ENCODE measurements at places on chromosomes 6 and 20. TPM values are rescaled to one million over a fixed set of nuclear protein-coding genes. Genes with fewer than 3 reads are reported as not detected.

DNA sequence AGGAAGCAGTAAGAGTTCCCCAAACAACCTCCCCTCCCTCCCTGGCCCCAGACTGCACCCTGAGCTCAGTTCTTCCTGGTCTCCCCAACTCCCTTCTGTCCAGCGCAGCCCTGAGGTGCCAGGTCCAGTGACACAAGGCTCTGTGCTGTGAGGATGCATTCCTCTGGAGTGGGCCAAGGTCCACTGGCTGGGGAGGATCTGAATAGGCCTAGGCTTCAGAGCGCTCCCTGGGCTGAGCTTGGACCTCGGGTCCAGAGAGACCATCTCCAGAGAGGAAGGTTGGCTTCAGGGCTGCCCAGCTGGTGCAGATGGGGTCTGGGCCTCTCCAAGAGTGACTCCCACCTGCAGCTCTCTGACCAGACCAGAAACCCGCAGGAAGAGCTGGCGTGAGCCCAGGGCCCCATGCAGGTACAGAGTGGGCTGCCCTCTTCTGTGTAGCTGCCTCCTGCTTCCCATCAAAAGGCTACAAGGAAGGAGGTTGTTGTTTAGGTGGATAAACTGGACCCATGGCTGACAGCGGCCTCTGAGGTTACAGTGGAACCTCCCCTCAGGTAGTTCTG, 52.3 kb upstream of the MLN start:
- no peak for DNase-seq

DNA sequence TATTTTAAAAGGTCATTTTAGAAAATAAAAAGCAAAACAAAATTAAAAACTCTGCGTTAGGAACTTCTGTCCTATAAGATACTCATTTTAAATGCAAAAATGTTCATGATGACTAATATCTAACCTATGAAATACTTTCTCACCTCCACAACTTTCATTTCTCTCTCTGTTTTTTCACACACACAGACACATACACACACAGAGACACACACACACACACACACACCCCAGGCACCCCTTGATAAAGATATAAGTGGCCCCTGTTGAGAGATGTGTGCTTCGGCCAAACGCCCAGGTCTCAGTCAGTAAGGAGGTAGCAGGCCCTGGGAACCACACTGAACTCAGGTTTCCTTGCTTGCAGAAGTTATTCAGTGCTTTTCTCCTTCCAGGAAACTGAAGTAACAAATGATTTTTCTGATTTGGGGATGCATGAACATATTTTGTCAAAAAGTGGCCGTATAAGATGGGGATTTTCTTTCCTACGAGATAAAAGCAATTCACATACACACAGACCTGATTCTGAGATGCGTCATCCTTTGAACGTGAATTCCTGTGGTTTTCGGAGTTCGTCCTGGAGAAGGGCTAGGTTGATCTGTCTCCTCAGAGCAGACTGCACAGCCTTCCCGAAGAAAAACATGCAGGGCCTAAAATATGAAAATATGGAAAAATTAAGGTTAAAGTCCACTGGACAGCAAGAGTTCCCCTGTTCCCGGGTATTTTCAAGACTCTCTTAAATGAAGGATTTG, 306.8 kb upstream of the FOXQ1 start:
- no peak for DNase-seq

GRCh38 chr20:57638173-57638894, 18.1 kb upstream of the ZBP1 start:
- DNase-seq, result peak; percentile 41

GRCh38 chr6:34020807-34021553, 124.9 kb downstream of the GRM4 start:
- no peak for DNase-seq

GRCh38 chr6:101730954-101731353, 337.4 kb downstream of the GRIK2 start:
- peak; percentile 12 for DNase-seq

DNA sequence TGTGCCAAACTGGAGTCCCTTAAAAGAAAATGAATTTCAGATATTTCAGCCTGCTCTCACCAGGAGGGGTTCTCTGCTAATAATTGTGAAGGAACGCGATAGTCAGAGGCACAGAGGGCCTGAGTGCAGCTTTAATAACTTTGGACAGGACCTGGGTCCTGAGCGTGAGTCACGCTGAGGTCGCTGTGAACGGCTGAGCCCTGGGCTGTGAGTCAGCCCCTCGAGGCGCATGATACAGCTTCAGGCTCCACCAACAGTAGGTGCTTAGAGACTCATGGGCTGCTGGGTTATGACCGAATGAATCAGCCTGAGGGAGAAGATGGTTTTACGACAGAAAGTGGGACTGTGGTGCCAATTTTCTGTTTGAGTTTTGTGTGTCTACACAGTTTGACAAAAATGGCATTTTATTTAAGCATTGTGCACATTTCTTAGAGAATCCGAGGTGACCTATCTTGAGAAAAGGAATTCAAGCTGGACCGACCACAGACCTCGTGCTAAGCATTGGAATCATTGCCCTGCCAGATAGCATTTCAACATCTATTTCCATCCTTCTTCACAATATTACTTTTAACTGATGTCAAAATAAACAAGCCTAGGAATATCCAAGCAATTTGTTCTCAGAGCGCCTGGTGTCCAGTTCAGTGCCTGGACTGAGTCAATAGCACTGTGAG, 183.0 kb downstream of the THBS2 start:
- peak; percentile 100 for DNase-seq

GRCh38 chr6:39885691-39886090, 48.6 kb downstream of the MOCS1 start:
- DNase-seq, result no peak

The JAG1 gene
- total RNA-seq, result 278 TPM

The BEND6 gene
- total RNA-seq, result 8.3 TPM

The RPL7L1 gene
- total RNA-seq, result 90.1 TPM

The FOXQ1 gene
- 0.24 TPM for total RNA-seq
